Liver (tissue), 10 donors: ENCODE measurements at places on chromosomes 16 and 17.

DNA sequence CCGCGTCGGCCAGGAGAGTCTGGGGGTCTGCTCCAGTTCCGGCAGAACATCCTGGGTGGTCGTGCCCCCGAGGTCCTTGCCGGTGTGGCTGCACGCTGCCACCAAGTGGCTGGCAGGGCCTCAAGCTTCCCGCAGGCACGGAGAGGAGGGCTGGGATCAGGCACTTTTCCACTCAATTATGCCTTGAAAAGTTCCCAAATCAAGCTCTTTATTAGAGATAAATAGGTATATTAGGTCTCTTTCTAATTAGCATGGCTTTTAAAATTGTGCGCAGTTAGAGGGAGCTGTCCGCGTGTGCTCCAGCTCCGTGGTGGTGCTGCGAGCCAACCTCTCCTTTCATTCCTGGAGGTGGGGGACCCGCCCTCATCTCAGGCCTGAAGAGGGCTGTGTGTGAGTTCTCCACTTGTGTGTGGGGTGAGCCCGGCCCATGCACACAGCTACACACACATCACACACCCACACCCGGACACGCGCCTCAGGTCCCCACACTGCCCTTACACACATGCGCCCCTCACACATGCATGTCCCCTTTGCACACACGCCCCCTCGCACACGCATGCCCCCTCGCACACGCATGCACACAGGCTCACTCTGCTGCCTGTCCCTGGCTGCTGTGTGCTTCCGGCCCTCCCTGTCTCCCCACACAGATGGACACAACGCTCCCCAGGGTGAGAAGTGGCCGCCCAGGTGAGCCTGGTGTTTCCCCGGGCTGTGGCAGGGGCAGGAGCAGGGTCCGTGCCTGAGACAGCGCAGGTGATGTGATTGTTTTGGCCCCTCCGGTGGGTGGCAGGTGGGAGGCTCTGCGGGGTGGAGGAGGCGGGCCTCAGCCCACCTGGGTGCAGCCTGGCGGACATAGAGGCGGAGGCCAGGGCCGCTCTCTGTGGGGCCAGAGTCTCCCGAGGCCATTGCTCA, 28.8 kb downstream of the CACNA1H start:
- no peak for DNase-seq

GRCh38 chr17:63714550-63715277, 14.8 kb upstream of the LIMD2 start:
- DNase-seq: no peak

- DNase-seq: no peak
These were observed 1.1 kb downstream of the ZCCHC14 start for GRCh38 chr16:87491522-87492290.

DNA sequence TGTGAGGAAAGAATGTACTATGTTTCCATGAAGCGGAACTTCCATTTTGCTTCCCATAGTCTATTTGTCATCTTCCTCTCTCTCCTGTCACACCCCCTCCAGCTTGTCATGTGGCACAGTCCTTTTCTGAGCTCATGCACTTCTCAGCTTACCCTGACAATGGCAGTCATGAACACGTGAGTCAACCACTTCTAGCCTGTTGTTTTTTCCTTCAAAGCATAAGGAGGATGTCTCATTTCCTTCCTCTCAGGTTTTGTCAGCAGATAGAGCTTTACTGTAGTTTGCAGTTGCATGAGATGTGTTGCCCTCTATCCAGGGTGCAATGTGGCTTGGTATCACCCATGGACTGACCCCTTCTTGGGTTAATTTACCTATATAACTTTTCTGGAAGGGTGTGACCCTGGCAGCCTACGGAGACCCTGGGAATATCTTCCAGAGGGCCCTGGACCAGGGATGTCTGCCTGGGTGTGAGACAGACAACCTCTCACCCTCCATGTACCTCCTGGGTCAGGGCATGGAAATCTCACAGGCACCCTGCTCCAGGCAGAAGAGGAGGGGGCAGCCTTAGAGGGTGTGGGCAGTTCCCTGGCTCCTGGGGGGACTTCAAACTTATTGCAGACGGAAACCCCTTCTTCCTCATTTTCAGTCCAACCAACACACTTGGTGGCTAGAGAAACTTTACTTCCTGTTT, 4.0 kb upstream of the ZNF267 start:
- no peak for DNase-seq

DNA sequence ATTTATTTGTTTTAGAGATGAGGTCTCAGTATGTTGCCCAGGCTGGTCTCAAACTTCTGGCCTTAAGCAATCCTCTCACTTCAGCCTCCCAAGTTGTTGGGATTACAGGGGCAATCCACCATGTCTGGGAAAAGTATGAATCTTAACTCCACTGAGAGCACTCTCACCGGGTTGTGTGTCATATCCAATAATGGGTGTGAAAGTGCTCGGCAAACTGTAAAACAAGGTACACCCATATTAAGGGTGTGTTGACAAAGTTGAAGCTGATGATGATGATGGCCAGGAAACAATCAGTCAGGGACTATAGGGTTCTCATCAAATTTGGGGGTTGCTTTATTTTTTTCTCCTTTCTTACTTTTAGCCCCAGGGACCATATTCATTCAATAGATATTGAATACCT, 25.3 kb upstream of the TMC5 start:
- no peak for DNase-seq

GRCh38 chr16:65005696-65006095, 116.2 kb downstream of the CDH11 start:
- DNase-seq: no peak

DNA sequence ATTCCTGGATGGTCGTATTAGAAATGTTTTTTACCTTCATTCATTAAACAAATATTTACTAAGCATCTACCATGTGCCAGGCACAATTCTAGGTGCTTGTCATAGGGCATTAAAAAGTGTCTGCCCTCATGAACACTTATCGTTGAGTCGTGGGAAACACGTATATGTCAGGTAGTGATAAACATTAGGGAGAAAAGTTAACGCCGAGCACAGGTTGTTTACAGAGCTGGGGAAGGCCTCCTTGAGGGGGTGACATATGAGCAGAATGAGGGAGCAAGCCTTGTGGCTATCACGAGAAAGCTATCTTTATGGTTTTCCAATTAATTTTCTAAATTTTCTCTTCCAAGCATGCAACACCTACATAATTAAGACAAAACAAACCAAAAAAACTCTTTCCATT, 985 bp upstream of the ZNF213 start:
- no peak for DNase-seq

DNA sequence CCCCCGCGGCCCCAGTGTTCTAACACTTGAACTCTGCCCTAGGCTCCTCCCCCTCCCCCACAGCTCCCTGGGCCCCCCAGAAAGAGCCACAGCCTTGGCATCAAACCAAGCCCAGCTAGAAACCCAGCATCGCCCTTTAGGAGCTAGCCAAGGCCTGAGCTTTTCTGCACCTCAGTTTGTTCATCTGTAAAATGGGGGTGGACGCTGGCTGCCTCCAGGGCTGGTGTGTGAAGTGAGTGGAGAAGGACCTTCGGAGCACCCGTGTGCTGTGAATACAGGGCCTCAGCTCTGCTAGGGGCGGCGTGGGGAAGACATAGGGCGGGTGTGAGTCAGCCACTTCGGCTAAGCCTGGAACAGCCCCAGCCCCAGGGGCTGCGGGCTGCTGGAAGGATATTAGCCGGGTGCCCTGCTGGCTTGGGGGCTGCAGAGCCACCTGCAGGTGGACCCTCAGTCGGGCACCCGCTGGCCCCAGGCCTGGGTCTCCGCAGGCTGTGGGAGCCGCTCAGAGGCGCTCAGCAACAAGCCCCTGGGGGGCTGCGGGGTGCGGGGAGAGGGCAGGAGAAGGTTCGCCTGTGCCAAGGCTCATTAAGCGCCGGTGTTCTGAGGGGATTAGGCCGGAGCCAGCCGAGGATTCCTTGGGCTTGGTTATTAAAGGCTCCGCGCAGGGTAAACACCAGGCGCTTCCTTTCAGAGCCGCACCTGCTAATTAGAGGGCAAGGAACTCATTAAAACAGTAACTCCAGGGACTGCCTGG, 217.0 kb upstream of the CIBAR2 start:
- DNase-seq: no peak

- DNase-seq: no peak
These were observed 64.2 kb downstream of the BMERB1 start for GRCh38 chr16:15498427-15499175.

DNA sequence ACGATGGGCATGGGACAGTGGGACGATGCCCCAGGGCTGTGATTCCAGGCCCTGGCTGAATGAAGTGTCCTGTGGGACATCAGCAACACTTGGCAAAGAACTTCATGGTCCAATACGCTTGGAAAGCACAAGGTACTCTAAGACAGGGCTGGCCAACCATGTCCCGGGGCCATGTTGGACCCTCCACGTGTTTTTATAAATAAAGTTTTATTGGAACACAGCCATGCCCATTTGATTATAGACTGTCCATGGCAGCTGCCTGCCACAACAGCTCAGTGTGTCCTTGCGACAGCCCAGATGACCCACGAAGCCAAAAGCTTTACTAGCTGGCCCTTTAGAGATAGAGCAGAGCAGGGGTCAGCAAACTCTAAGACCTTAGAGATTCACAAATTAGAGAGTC, 282.1 kb downstream of the C16orf95 start:
- DNase-seq: no peak

- peak; percentile 54 for DNase-seq
These were observed 716 bp downstream of the TMEM94 start for GRCh38 chr17:75457047-75457654.

DNA sequence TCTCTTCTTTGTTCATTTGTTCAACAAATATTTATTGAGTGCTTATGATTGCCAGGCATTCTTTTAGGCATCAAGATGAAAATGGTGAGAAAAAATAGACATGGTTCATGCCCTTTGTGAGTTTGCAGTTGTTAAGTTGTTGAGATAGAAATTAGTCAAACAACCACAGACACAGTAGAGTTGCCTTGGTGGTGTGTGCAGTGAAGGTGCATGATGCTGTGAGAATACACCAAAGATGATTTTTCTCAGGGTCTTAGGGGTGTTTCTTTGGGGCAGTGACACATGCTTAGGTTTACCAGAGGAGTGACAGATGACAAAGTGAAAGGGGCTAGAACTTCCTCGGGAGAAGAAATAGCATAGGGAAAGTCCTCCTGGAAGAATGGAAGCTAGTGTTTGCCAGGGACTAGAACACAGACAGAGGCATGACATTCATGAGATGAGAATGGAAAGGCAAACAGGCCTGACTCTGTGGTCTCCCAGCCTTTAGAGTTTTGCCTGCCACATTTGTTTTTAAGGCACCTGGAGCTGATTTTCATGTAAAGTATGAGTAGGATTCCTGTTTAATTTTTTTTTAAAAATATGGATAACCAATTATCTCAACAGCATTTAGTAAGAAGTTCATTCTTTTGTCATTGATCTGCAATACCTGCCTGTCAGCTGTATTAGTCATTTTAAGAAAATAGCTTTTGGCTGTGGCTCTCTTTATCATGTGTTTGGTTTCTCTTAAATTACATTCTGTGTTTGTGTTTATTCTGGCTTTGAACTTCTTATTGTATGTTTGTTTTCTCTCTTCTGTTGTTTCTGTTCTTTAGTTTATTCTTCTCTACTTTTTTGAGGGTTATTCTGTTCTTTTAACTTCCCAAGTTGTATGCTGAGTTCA, 36.6 kb downstream of the CYLD start:
- no peak for DNase-seq
